Calu3 (cell line): ENCODE measurements at places on chromosomes 4 and X.

DNA sequence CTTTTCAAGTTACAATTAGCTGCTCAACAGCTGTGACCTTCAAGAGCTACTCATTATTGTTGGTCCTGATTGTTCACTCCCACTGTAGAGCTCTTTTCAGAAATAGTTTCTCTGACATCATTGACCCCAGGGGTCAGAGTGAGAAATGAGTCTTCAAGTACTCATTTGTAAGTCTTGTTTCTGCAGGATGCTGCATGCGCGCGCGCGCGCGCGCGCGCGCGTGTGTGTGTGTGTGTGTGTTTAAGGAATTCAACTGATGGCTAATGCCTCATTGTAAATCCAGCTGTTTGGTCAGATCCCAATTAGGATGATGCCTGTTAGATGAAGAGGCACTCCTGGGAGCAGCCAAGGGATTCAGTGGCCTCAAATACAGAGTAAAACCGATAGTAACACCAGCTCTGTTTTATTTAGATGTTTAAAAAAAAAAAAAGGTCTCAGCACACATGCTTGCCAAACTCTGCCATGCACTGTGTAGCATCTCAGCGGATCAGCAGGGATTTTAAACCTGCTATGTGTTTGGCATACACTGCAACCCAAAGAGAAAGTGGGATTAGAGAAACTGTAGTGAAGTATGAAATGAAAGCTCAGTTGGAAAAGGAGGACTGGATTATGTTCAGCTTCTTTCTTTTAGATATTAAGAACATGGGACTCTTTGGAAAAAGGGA is 332.3 kb downstream of the ADGRL3 start:
- no peak for DNase-seq

DNA sequence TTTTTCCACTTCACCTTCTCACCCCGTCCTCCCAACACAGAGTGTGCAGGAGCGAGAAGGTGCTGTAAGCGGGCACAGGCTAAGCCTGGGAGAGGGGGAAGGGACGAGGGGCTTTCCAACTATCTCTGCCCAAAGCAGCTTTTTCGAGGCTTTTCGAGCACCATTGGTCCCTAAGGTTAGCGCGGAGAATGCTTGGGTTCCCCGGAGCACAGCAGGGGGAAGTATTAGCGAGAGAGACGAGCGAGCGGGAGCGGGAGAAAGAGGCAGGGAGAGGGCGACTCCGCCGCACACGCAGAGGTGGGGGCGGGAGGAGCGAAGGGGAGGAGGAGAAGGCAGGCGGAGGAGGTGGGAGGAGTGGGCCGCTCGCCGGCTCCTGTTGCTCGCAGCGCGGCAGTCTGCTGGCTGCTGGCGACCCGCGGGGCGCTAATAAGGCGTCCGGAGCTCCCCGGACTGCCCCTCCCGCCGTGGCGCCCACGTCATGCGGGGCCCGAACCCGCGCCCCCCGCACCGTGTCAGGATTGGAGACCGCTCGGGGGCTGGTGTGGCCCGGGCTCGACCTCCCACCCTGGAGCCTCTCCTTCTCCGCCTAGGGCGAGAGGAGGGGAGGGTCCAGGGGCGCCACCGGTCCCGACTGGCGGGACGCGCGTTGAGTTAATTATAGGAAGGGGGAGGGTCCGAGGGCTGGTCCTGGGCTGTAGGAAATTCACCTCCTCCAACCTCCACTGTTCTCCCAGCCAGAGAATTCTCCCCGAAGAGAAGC is at the start of gene ADAMTS3:
TSS of gene ADAMTS3 (minus strand) at position 263 of the 760 bp plus-strand sequence. CDS start 459 bp downstream, outside the sequence.
- DNase-seq = peak; percentile 12

GRCh38 chr4:102061133-102061532 is 270.6 kb downstream of the BANK1 start:
- DNase-seq = no peak

DNA sequence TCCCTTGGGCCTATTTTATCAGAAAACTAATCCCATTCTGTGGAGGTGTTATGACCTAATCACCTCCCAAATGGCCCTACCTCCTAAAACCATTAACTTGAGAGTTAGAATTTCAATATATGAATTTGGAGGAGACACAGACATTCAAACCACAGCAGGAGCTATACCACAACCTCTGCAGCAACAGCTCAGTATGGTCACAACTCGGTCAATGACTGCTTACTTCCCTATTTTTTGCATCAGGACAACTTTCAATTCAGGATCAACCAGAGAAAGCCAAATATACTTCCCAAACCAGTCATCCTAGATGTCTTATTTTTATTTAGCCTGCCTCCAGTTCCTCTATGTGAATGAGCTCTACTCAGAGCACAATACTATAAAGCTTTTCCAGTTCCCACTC is 11.3 kb upstream of the SMARCA5 start:
- no peak for DNase-seq

DNA sequence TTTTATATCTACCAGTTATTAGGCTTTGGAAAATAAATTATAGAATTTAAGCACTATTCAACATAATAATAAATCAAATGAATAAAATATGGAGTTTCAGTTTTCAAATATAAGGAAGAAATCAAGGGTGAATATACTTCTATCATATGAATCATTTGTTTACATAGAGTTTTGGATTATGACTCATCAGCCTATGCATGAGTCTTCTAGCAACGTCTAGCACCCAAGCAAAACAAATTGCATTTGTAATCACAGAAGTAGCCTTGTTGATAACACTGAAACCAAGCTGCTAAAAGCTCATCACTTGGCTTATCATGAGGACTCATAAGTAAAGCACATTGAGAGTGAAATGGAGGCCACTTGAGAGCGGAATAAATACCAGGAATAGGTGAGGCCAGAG is 434.6 kb downstream of the PCDH11X start:
- DNase-seq = no peak

GRCh38 chr4:121765368-121765705 is 373 bp upstream of the SMIM43 start:
- DNase-seq = no peak

- DNase-seq = no peak
Measured at GRCh38 chr4:85659610-85660218, 184.8 kb downstream of the ARHGAP24 start.

GRCh38 chr4:148443512-148444295 is 1.5 kb upstream of the NR3C2 start:
- peak; percentile 24 for DNase-seq

DNA sequence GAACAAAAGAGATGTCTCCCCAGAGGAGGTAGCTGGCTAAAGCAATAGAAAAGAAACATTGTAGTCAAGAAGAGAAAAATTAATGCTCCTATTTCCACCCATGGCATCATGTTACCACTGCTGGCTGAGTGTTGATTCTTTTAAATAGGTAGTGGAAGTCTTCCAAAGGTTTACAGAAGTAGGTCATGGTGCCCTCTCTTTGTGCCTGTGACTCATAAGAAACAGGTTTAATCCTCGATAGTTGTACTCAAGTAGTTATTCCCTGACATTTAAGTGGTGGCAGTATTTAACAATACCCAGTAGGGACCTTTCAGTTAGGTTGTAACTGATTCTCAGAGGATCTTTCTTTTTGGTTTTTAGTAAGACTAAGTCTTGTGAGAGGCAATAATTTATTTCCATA is 247.8 kb downstream of the TEX13A start:
- no peak for DNase-seq

GRCh38 chrX:151776181-151776731 is 41.7 kb downstream of the CNGA2 start:
- DNase-seq = no peak

GRCh38 chr4:53101191-53101581 is 239.1 kb downstream of the RASL11B start:
- no peak for DNase-seq

DNA sequence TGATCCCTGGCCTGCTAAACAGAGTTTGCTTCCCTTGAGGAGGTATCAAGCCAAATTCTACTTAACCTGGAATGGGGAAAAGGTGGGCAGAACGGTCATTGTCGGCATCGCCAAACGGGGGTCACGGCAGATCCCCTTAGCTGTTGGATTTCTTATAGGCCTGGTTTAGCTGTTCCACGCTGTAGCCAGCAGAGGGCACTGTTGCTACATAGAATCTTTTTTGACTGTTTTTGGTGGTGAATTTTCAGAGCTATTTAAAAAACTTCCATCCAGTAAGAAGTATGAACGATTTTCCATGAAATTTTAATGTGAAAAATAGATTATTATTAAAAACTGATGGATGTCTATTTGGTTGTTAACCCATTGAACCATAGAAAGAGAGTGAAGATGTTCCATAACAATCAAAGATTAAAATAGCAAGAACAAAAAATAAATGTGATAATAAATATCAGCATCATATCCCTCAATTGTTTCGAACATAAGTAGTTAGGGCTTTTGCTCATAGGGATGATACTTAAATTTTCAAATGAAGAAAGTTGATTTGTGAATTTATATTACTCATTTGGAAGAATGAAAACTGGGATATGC is 56.6 kb downstream of the LINC00632 start:
- DNase-seq = peak; percentile 26

GRCh38 chr4:62806816-62807215 is 1602.4 kb downstream of the TECRL start:
- DNase-seq = no peak

- DNase-seq = no peak
Measured at GRCh38 chr4:123017636-123018395, 95.4 kb upstream of the NUDT6 start.

- DNase-seq = peak; percentile 58
Measured at GRCh38 chr4:15004739-15005301, 2.5 kb downstream of the CPEB2 start.

DNA sequence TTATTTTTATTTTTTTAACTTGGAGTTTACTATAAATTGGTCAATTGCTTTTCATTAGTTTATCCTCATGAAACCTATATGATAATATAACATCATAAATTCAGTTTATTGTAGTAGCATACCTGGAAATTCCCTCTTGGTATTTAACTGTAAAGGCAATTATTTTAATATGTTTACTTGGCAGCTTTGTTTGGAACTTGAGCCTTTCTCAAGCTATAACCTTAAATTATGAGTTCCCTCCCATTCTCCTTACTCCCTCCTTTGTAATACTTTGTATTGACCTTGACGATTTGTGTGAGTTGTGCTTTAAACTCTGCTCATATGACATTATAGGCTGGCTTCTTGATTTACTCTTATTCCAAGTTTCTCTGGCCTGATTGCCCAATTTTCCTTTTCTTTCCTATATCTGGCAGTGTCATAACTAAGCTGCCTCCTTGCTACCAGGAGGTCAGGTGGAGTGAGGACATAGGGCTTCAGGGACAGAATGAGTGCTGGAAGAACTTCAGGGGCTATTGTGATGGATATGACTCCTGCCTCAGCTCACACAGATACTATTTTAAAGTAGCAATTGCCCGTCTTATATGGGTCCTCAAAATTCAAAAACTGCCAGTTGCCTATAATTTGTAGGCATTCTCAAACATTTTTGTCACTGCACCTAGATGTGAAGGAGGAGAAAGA is 77.7 kb downstream of the RAP1GDS1 start:
- DNase-seq = no peak

DNA sequence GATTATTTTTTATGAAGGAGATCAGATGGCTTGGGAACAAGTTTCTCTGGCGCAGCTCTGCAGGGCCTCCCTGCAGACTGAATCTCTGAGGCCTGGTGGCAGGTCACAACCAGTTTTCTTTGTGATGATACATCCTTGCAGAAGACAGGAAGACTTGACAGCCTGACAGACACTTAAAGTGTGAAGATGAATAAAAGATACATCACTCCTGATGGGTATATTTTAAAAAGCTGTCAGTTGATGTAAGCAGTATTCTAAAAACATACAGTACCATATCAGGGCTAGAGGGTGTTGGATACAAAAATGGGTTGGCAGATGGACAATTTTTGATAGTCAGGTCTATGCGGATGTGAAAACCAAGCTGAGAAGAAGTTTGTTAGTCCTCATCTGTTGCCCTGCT is 239.5 kb downstream of the LHFPL1 start:
- no peak for DNase-seq

DNA sequence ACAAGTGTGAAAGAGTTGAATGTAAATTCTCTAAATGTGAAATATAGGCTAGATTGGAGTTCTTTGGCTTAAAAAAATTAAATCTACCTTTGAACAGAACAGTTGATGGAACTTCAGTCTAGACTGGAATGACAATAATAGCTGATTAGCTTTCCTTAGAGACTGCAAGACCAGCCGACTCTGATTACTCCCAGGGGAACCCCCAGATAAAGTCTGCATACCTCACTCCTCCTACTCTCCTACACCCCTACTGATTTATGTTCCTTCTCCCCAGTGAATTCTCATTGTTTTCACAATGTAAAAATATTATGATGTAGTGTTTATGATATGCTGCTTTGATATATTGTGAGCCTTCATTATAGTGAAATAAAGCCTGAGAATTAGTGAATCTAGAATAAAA is 241.3 kb downstream of the CFAP299 start:
- no peak for DNase-seq

DNA sequence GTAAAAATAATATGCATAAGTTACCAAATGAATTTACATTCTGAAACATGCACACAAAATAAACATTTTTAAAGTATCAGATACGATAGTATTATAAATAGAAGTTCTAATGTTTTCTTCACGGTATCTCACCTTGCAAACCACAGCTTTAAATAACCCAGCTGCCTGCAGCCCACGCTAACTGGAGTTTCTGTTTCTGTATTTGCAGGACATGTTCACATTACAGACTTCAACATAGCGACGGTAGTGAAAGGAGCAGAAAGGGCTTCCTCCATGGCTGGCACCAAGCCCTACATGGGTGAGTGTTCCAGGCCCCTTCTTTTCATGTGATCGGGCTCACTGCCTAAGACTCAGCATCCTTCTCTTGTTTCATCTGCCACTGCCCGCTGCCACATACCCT is 291.7 kb downstream of the EVC2 start:
- no peak for DNase-seq

DNA sequence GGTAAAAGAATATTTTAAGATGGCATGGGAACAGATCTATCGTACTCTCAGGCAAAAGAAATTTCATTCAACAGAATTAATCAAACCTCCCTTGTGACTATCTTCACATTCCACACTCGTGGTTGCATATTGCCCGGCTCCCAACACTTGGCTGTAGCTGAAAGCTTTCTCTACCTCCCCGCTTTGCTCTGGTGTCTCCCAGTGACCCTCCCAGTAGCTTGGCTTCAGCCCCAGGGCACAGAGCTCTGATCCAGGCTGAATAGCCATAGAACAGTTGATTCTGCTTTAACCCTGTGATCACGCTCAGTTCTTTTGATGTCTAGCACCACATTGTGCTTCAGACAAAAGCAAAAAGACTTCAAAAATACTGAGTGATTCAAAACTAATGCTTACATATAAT is 24.6 kb downstream of the SLC7A11 start:
- no peak for DNase-seq

DNA sequence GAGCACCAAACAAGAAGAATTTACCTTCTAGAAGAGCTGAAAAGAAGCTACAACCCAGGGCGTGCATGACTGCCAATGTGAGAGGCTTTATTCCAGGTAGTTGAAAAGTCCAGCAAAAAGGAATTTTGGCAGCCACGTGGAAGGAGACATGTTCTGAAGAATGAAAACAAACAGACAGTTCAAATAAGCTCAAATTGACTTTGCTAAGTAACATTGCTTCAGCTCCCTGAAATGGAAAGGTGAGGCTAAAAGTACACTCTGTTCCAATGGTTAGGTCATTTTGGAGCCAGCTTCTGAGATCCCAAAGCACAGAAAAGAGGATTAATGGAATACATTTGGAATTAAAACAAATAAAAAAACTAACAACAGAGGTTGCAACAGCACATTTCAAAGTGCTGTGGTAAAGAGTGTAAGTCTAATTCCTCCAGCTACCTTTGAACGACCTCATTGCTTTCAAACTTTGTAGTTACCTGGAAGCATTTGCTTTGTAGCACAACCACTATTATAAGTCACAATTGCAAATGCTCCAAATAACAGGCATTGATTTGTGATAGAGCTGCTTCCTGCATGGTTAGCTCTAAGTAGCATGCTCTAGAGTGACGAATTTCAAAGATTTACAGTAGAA is 405.3 kb upstream of the EDA2R start:
- no peak for DNase-seq
